NCI-H1436 (cell line): ENCODE measurements at places on chromosomes 1 and 21.

GRCh38 chr1:235078480-235079381, 49.9 kb downstream of the TOMM20 start:
- no peak for DNase-seq

GRCh38 chr1:67058242-67058641, 4.3 kb upstream of the SLC35D1 start:
- DNase-seq: no peak

DNA sequence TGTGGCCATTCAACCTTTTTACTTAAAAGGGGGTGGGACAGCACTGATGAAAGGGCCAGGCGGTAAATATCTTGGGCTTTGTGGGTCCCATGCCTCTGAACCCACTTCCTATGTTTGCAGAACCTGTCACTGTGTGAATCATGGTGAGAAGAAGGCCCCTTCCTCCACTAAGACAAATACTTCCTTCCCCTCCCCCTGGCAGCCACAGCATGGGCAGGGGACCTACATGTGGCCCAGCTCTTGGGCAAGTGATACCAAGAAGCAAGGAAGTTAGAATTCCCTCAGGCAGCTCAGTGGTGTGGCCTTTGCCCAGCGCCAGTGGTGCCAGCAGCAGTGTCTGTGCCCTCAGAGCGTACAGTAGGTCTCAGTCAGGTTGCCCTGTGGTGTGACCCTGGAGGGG, 168.6 kb downstream of the TRIM33 start:
- DNase-seq: no peak

DNA sequence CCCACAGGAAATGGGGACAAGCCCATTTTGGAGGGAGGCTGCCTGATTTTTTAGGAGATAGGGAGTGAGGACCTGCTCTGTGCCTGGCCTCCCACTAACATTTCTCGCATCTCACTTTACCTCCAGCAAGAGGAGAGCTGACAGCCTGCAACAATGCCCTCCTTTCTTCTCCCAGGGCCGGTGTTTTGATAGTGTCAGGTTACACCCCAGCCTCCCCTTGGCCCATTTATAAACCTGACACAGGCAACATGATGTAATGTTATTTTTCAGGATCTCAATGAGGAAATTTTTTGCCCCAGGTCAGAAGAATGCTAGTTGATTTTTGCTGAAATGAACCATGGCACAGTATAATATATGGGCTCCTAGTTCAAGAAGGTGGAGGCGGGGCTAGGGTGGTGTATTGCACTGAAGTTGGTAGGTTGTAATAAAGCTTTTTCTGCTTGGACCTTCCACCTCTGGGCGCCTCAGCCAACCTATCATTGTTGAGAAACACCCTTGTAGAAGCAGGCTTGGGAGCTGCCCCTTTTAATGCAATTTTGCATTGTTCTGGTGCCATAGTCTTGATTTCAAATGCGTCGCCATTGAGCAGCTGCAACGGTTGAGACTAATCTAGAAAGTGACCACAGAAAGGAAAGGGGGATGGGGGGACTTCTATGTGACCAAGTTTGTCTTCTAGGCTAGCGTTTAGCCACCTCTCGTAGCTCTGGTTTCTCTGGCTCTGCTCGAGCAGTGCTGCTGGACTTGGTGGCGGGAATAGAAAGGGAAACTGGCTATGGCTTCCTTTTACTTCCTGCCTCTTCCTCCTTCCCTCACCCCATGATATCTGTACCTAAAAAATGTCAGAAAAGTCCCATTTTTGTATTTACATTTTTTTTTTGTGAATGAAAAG, 53.0 kb downstream of the PBX1 start:
- peak; percentile 82 for DNase-seq

GRCh38 chr1:202571719-202572339, 138.4 kb downstream of the SYT2 start:
- peak; percentile 33 for DNase-seq

DNA sequence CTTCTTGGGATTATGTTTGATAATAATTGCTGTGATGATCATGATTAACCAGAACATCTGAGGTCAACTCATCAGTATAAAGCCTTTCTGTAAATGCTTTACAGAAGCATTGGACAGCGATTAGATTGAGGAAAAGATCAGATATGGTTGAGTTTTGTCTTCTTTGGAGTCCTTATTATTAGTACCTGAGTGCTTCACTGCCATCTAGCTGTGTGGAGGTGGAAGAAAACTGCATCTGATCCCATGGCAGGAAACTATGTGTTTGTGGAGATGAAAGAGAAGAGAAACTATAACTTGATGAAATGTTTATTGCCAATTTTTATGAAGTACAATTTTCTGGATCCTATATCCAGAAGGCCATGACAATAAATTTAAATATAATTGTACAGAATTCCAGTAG, 11.4 kb downstream of the FLG2 start:
- DNase-seq: no peak

DNA sequence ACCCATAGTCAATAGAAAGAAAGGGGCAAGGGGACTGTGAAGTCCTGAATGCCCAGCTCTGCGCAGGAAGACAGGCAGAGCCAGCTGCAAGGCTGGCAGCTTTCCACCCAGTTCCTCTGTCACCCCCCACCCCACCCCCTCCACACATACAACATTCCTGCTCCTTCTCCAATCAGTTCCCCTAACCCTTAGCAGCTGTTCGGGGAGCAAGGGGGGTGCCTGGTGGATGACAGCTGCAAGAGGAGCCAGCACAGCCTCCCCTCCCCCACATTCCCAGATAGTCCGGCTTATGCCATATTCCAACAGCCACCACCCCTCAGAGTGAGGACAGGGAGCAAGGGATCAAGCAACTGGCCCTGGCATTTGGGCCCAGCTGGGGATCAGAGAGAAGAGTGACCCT, 9.7 kb downstream of the ARHGEF2 start:
- no peak for DNase-seq

- no peak for DNase-seq
Measured at GRCh38 chr1:83970802-83971201, 28.1 kb downstream of the TTLL7 start.

DNA sequence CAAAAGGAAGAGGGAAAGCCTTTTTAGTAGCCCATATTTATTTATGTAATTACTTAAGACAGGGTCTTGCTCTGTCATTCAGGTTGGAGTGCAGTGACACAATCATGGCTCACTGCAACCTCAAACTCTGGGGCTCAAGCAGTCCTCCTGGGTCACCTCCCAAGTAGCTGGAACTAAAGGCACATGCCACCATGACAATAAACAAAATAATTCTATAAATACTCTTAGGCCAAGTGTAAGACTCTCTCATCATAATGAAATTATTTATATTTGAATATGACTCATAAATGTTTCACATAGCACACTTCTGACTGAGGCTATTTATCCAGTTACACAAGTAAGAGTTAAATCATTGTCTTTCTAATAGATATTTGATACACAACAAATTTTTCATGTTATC, 314.7 kb downstream of the AMY1C start:
- no peak for DNase-seq
